ENCODE measurements at places on chromosomes 7 and 10. TPM values are rescaled to one million over a fixed set of nuclear protein-coding genes. Genes with fewer than 3 reads are reported as not detected.
A peak's percentile ranks its signal among the peaks of the same experiment; 100 is the strongest.

The MEOX2 gene
- not detected for total RNA-seq

The FOXP2 gene
- not detected for total RNA-seq

DNA sequence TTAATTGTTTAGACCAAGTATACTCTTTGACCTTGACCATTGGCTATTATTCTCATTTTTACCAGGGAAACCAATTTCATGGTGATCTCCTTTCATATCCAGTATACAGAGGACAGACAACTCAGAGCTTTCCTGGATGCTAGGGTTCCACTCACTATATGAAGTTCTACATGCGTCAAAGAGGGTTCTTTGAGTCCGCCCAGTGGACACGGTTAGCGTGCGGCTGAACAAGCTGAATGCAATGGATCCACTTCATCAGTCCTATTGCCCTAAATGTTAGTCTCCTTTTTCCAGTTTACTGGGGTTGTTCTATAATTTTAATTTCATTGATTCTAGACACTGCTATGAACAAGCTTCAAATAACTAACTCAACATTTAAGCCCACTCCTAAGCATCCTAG is 162.4 kb upstream of the PCLO start:
- H3K4me3 ChIP-seq: no peak overlapping the region
- no peak for DNase-seq

DNA sequence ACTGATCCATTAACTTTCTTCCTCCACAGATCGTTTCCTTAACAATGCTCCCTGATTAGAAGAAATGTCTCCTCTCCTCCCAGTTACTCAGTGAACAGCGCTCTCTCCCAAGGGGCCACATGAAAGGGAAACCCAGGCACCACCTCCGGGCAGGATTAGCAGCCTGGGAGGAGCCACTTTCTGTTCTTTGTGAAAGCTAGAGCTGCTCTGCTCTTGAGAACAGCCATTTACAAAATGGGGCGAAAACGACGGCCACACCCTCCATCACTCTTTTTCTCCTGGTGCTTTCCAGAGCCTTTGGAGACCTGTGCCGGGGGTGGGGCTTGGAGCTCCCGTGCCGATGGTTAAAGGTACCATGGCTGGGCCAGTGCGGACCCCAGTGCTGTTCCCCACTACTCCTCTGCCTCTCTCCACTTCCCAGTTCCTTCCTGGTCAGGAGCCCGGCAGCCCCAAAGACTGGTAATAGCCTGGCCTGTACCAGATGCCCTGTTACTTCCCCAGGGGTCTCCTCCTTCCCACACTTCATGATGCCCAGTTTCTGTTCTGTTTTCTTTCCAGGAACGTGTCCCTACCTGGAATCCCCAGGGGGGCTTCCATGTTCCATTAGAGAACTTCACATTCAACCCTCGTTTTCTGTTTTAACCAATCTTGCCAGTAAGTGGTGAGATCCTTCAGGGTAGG is 402.9 kb upstream of the GALNT17 start:
- no peaks in the 10 kb centered on the region for H3K4me1 ChIP-seq
- H3K36me3 ChIP-seq: no peaks in the 10 kb centered on the region
- no peak overlapping the region for H3K4me3 ChIP-seq
- no peaks in the 10 kb centered on the region for H3K27me3 ChIP-seq
- H3K27ac ChIP-seq: no peak overlapping the region

- no peaks in the 10 kb centered on the region for H3K36me3 ChIP-seq
- no peak overlapping the region for H3K4me3 ChIP-seq
- peaks cover 13% of the 10 kb centered on the region for H3K4me1 ChIP-seq
- H3K27ac ChIP-seq: no peak overlapping the region
- no peaks in the 10 kb centered on the region for H3K27me3 ChIP-seq
- DNase-seq: no peak
These were observed 14.5 kb downstream of the C7orf57 start for GRCh38 chr7:48049850-48050249.

GRCh38 chr10:13161857-13162271 is 506 bp downstream of the MCM10 start:
- peaks cover 33% of the 10 kb centered on the region for H3K4me1 ChIP-seq
- H3K4me3 ChIP-seq: peak overlapping the region; percentile 92
- DNase-seq: no peak
- H3K27ac ChIP-seq: peak overlapping the region; percentile 55
- H3K36me3 ChIP-seq: peaks cover 14% of the 10 kb centered on the region

GRCh38 chr10:88120075-88120474 is 256.6 kb downstream of the PTEN start:
- H3K4me3 ChIP-seq: no peak overlapping the region
- no peaks in the 10 kb centered on the region for H3K36me3 ChIP-seq
- peaks cover 8% of the 10 kb centered on the region for H3K4me1 ChIP-seq
- H3K27me3 ChIP-seq: peaks cover 4% of the 10 kb centered on the region
- no peak for DNase-seq

GRCh38 chr10:121403527-121403926 is 194.7 kb downstream of the FGFR2 start:
- no peak overlapping the region for H3K27ac ChIP-seq
- H3K4me1 ChIP-seq: no peaks in the 10 kb centered on the region
- H3K4me3 ChIP-seq: no peak overlapping the region
- DNase-seq: no peak

GRCh38 chr7:32616625-32617024 is 121.3 kb downstream of the AVL9 start:
- H3K4me1 ChIP-seq: no peaks in the 10 kb centered on the region
- no peaks in the 10 kb centered on the region for H3K36me3 ChIP-seq
- no peak overlapping the region for H3K27ac ChIP-seq
- peaks cover 10% of the 10 kb centered on the region for H3K27me3 ChIP-seq

GRCh38 chr10:1873661-1874315 is 136.5 kb upstream of the ADARB2 start:
- no peak overlapping the region for H3K4me3 ChIP-seq
- no peak overlapping the region for H3K27ac ChIP-seq
